Natural killer cell treated with Interleukin-12 subunit alpha and Interleukin-12 subunit beta and Interleukin-15 and Interleukin-18, amount 100 ng/mL, for 72 hours (primary cell): ENCODE measurements at places on chromosomes 6 and 20.

- no peak for DNase-seq
Measured at GRCh38 chr6:123844011-123844410, 40.3 kb downstream of the NKAIN2 start.

DNA sequence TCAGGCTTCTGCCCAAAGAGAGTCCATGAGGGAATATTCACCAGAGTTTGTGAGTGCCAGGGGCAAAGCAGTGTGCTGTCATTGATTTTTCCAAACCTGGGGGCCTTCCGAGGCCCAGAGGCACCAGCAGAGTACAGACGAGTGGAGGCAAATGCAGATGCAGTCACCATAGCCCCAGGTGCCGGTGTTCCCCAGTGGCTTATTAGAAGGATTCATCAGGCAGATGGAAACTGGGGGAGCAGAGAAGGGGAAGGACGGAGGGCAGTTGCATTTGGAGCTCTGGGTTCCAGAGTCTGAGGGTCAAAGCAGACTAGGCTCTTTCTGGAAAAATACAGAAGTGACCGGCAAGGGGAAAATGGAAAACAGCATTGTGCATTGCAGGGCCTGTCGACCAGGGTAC is 184.2 kb downstream of the ANKRD60 start:
- DNase-seq = no peak

GRCh38 chr20:32957459-32957858 is 46.8 kb downstream of the SUN5 start:
- no peak for DNase-seq

- no peak for DNase-seq
Measured at GRCh38 chr6:116362276-116362675, 8.5 kb upstream of the DSE start.

DNA sequence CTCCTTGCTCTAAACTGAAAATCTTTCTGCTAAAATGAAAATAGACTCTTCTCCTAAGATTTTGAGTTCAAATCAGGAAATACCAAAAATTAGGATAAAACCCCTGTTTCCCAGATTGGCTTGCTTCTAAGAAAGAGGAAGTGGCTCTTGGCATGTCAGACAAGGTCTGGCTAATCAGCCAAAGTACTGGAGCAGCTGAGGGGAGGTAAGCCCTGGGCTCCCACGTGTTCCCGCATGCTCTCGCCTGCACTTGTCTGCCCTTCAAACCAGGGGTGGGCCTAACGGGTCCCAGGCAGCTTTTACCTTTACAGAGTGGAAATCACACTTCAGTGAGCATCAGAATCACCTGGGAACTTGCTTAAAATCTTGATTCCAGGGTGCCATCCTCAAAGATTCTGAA is 43.2 kb upstream of the GABRR1 start:
- no peak for DNase-seq

DNA sequence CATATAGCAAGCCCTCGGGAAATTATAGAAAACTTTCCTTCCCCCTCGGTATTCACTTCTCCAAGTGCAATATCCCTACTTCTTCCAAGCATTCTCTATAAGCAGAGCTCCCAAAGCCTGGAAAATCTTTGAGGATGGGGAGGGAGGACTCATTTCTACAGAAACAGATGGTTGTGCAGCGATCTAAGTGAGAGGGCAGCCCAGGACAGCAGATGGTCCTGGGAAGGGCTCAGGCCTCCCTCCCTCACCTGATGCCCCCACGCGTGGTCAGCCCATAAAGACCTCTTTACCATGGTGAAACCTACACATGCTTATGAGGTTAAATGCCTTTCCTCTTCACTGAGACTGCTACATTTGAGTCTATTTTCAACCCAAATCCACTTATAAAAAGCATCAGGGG is 319.6 kb upstream of the QKI start:
- DNase-seq = no peak

DNA sequence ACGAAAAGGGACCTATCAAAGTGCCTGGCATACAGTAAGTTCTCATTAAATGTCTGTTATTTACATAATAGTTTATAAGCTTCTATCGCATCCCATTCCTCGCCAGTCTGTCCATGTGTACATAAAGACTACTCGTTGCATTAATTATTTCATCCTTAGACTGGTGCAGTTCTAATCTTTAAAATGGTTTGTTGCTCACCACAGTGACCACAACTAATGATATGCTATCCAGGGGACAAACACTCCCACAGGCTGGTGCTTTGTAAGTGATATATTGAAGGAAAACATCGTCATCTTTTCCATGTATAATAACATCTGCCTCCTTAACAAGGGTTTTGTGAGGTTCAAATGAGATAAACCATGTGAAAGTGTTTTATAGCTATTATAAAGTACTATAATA is 39.0 kb upstream of the HBS1L start:
- no peak for DNase-seq

GRCh38 chr6:90637320-90637719 is 50.4 kb upstream of the MAP3K7 start:
- no peak for DNase-seq

DNA sequence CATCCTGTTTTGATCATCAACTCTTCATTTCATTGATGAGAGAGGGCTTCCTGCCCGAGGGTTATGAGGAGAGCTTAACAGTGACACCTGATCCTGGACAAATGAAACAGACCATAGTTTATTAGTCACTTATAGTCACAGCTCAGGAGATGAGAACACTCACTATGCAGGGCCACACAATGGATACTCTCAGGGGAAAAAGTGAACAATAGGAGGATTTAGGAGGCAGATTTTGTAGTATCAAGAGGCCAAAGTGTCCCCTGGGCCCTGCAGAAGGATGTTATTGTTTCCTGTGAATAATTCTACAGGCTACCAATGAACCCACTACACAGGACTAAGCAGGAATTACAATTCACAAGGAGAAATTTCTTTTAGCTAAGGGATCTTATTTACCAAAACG is 772.8 kb upstream of the MAN1A1 start:
- DNase-seq = no peak

DNA sequence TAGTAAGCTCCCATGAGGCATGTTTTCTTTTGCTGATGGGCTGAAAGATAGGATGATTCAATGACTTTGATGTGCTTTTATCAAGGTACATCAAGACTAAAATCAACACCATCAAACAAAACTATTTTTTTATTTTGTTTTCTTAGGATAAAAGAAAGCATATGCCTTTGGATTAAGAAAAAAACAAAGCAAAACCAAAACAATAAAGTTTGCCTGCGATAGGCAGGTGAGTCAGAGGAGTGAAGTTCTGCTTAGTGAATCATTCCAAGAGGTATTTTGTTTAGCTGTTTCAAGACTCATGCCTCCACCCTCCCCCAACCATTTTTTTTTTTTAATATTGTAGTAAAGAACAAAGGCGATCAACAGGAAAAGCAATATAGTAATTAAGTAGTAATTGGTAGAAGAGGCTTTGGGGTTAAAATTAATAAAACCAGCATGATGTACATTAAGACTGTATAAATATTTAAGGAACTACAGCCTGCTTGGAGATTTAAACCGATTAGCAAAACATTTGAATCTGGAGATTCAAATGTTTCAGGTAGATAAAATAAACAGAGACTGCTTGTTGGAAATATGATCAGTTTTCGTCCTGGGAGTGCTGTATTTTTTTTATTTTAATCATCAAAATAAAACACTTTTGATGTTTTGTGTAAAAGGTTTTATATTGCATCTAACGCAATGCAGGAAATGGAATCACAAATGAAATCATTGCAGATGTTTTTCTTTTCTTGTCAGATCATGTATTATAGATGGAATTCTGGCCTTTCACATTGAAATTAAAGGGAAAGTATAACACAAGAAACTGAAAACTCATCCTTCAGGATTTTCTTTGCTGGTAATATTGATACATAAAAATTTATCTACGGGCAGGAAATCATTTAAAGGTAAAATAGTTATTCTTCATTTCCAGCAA is 482.3 kb upstream of the MANEA start:
- no peak for DNase-seq

DNA sequence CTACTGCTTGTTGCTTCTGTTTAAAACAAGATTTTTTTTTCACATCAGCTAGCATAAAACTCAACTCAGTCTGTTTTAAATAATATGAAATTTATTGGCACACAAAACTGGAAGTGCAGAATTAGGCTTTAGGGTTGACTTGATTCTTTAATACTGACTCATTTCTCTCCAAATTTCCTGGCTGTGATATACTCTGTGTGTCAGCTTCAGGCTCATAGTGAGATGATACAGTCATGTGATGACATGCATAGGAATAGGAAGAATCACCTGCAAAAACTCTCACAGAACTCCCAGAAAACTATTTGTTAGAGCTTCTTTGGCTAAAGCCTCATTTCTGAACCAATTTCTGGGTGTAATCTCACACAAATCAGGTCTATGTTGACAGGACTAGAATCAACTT is 1068.0 kb upstream of the EPHA7 start:
- DNase-seq = no peak

- no peak for DNase-seq
Measured at GRCh38 chr6:129031051-129031599, 148.2 kb downstream of the LAMA2 start.

- no peak for DNase-seq
Measured at GRCh38 chr20:40563296-40563950, 125.6 kb downstream of the MAFB start.

DNA sequence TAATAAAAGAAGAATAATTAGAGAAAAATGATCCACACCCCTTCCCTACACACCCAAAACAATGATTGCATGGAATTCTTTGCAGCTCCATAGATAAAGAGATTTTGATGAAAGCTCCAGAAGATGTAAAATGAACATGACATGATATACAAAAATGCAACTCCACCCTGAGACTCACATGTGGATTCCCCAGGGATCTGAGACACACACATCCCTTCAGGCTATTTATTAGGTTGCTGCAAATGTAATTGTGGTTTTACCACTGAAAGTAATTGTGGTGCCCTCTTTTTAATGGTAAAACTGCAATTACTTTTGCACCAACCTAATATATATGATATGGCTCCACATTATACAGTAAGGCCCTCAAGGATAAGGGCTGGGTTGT is 40.4 kb upstream of the TBC1D7 start:
- no peak for DNase-seq

DNA sequence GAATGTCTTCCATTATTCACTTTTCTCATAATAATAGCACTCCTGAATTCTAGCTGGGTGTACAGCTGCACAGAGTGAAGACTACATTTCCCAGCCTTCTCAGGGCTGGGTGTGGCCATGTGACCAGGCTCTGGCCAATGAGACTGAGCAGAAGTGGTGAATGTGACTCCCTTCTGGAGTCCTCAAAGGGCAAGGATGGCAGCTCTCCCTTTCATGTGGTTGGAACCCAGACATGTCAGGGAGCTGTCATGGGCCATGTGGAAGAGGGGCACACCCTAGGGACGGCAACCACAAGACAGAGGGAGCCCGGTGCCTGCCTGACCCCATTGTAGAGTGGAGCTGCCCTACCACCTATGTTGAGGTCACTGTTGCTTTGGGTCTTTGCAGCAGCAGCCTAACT is 312.8 kb upstream of the SULF2 start:
- DNase-seq = no peak

GRCh38 chr6:14040042-14040441 is 77.5 kb upstream of the CD83 start:
- no peak for DNase-seq

GRCh38 chr6:157995458-157995857 is 13.8 kb downstream of the SYNJ2 start:
- DNase-seq = no peak

- DNase-seq = no peak
Measured at GRCh38 chr20:53258741-53259140, 286.6 kb downstream of the TSHZ2 start.

DNA sequence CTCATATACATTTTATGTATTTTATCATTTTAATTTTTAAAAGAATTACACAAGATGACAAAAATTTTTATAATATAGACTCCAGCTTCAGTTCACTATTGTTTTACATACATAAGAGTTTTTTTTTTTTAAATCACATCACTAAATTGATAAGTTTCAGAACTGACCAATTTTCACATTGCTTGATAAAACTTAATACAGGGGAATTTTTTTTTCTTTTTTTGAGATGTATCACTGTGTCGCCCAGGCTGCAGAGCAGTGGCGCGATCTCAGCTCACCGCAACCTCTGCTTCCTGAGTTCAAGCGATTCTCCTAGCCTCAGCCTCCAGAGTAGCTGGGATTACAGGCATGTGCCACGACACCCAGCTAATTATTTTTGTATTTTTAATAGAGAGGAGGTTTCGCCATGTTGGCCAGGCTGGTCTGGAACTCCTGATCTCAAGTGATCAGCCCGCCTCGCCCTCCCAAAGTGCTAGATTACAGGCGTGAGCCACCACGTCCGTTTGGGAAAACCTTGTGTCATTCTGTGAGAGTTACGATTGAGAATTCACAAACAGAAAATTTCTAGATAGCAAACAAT is 36.6 kb upstream of the BTN3A2 start:
- DNase-seq = no peak

- DNase-seq = no peak
Measured at GRCh38 chr20:35283441-35284266, 918 bp downstream of the EIF6 start.

GRCh38 chr6:9458424-9458823 is 956.5 kb downstream of the TFAP2A start:
- DNase-seq = no peak

DNA sequence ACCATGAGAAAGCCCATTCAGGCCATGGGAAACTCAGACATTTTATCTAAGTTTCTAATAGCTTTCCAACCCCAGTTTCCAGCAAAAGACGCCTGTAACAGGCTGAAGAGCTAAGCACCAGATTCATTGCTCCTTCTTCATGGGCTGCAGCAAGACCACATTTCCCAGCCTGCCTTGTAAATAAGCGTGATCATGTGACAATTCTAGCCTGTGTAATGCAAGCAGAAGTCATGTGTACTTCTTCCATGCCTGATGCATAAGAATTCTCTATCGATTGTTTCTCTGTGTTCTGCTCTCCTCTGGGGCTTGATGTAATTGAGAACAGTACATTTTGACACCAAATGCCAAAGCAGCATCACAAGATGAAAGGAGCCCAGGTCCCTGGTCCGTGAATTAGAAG is 6.8 kb downstream of the PCSK2 start:
- no peak for DNase-seq

GRCh38 chr20:36122931-36123288 is 31.6 kb upstream of the EPB41L1 start:
- DNase-seq = no peak
